CD8-positive, alpha-beta T cell (primary cell): ENCODE measurements at places on chromosomes 1 and 21. TPM values are rescaled to one million over a fixed set of nuclear protein-coding genes. Genes with fewer than 3 reads are reported as not detected.

GRCh38 chr1:51794868-51795267 is 83.7 kb downstream of the NRDC start:
- DNase-seq = no peak

DNA sequence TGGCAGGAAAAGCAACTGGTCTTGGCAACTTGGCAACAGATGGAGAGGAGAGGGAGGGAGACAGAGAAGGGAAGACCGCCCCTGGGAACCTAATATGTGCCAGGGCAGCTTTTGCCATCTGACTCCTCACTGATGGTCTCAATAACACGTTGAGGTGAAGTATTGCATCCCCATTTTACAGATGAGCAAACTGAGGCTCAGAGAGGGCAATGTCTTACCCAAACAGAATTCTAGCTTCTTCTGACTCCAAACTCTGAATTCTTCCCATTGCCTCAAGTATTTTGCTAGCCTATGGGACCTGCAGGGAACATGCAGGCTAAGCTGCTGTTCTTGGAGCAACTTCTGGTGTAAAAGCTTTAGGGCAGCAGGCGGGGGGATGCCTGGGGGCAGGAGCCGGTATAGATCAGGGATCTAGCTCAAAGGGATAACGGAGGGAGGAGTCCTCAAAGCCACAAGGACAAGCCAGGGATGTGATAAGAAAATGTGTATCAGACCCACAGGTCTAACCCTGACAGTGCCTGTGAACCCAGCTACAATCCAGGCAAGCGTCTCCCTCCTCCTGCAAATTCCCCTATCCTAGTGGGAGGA is 7.2 kb upstream of the GUCA2A start:
- no peak for DNase-seq

DNA sequence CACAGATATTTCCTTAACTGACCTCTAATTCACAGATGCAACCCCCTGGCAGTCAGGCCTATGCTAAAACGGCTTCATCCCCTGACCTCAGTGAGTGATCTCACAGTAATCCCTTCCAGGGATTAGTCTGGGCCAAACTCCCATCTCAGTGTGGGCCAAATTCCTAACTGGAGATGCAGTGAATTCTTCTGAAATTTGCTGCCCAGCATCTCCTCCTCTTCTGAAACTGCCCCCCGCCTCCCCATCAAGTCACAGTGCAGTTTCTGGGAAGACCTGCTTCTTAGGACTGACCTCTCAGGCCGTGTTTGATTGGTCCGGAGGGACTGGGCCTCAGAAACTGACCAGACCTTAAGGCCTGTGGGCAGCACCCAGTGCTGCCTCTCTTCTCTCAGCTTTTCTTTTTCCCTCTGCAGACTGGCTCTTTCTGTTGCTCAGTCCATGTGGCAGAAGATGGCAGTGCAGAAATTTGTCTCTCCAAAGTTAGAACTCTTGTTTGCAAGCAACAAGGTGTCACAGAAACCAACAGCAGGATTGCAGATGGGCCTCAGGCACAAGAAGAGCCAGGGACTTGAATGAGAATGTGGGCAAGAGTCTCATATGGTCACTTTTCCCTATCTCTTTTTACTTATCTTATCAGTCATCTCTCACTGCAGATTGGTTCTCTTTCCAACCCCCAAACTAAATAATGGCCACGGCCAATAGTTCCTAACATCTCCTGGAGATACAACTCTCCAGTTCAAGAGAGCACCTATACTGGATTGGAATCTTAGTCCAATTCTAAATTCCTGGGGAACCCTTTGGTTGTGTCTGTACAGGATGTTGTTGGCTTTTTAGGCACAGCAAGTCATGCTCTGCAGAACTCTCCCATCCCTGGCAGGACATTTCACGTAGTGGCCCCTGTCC is 95.5 kb upstream of the RALGPS2 start:
- DNase-seq = no peak

Gene AMY1B
- not detected for total RNA-seq

Gene CTSE
- total RNA-seq = not detected
